ENCODE measurements at places on chromosomes 13 and 19.

- no peak overlapping the region for H3K4me3 ChIP-seq
- H3K27me3 ChIP-seq, result no peaks in the 10 kb centered on the region
- DNase-seq, result peak; percentile 24
- no peak overlapping the region for H3K27ac ChIP-seq
Observed at GRCh38 chr13:114222461-114222968, 12.2 kb upstream of the CDC16 start.

DNA sequence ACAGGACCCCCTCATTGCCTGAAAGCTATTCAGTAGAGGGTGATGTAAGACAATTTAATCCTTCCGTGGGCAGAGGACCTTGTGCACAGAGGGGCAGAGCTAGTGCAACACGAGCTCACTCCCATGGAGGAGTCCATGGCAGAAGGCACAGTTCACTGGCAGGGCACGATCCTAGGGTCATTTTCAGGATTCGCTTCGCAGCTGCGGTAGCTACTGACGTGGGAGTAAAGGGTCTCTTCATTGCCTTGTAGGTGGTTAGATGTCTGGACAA, 207.8 kb downstream of the FOXO1 start:
- no peak for DNase-seq
- no peaks in the 10 kb centered on the region for H3K4me1 ChIP-seq
- H3K27me3 ChIP-seq, result no peaks in the 10 kb centered on the region
- H3K4me3 ChIP-seq, result no peak overlapping the region
- H3K36me3 ChIP-seq, result no peaks in the 10 kb centered on the region

DNA sequence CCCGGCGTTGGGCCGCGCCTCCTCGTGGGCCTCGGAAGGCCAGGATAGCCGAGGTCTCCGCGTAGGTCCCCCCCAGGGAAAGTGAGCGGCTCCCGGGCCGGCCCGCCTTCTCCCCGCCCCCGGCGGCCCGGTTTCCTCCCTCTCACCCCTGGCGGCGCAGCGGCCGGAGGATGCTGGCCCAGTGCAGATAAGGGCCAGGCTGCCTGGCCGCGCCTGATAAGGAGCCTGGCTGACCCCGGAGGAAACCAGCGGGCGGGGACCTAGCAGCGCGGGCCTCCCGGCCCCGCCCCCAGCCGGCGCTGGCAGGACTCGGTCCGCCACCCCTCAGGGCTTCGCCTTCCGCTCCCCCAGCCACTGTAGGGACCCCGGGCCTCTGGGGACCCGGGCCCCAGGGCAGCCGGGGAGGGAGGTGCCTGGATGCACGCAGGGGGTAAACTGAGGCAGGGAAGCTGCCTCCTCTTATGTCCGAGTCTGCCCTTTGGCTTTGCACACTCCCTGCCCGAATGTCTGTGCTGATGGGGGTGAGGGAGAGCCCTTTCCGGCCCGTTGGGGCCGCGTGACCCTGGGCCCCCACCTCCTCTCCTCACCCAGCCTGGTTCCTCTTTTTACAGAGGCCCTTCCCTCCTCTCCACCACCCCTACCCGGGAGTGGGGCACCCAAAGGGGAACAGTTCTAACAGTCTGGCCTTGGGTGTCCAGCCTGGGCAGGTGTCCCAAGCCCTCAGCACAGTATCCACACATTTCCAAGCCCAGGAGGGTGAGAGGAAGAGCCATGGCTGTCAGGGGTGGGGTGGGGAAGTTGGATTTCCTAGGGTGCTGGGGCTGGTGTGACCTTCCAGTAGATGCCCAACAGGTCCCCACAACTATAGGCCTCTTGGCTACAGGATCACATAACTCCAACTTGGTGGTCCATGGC, at the start of gene LYL1:
TSS of gene LYL1 (minus strand) at position 193 of the 915 bp plus-strand sequence. CDS start 1,687 bp downstream, outside the sequence.
- no peaks in the 10 kb centered on the region for H3K27me3 ChIP-seq
- H3K27ac ChIP-seq, result peak within 1 kb of the TSS; percentile 95
- H3K4me3 ChIP-seq, result peak within 1 kb of the TSS; percentile 44
- peak; percentile 91 for DNase-seq
- peaks cover 20% of the 10 kb centered on the region for H3K36me3 ChIP-seq

GRCh38 chr13:49308921-49309408, 61.2 kb downstream of the CDADC1 start:
- H3K4me3 ChIP-seq, result no peak overlapping the region
- H3K36me3 ChIP-seq, result no peaks in the 10 kb centered on the region
- no peak for DNase-seq
- peaks cover 17% of the 10 kb centered on the region for H3K4me1 ChIP-seq
- peak overlapping the region; percentile 61 for H3K27ac ChIP-seq

DNA sequence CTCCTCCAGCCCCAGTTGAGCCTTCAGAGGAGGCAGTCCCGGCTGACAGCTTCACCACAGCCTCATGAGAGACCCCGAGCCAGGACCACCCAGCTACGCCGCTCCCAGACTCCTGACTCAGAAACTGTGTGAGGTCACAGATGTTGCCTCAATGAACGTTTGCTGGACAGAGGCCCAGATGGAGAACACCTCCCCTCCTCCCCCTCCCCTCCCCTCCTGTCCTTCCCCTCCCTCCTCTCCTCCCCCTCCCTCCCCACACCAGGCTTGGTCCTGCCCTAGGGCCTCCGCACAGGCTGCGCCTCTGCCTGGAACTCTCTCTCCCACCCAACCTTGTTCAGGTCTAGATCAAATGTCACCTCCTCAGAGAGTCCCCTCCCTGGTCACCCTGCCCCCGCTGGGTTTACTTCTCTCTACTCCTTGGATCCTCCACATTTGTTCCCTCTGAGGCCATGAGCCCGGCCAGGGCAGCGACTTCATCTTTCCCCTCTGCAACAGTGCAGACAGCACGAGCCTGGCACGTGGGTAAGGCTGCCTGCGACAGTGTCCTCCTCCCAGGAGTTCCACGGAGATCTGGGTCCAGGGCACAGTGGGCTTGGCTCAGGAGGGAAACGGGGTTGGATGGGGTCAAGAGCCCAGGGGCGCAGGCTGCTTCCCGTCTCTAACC, 17.4 kb downstream of the PIP5K1C start:
- H3K27me3 ChIP-seq, result no peaks in the 10 kb centered on the region
- H3K4me3 ChIP-seq, result peak overlapping the region; percentile 2
- no peak for DNase-seq
- H3K27ac ChIP-seq, result peak overlapping the region; percentile 62

DNA sequence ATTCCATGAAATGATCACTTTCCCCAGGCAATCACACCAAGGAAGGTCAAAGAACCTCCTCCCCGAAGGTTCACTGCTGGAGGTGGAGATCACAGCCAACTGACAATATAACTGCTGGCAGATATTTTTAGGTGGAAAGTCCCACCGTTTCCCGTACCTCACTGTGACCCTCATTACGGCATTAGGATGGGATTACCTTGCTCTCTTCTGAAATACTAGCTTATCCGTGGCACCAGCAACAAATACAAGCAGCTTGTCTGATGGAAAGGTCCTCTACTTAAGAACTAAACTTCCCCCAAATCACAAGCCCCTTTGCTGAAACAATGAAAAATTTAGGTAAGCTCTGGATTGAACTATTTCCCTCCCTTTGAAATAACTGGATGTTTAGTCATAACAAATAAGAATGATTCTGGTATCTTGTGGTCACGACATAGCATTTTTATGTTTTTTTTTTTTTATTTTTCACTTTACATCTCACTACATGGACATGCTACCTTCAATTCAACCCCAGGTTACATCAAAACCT, 178.9 kb downstream of the COL4A1 start:
- peak overlapping the region; percentile 86 for H3K27ac ChIP-seq
- H3K27me3 ChIP-seq, result no peaks in the 10 kb centered on the region
- no peak overlapping the region for H3K4me3 ChIP-seq

DNA sequence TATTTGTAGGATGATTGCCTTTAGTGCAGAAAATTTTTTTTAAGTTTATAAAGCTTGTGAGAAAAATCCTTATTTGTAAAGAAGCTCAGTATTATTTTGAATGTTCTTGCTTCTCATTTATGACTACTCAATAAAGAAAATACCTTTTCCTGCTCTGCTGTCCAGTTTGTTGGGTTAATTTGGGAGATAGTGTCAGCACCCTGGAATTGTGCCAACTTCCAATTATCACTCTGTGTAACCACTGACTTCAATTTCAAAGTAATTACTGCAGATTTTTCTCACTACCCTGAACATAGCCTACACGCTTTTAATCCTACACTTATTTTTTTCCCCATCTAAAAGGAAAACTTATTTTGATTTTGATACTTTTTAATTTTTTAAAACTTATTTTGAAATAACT, 93.1 kb downstream of the GGACT start:
- no peaks in the 10 kb centered on the region for H3K27me3 ChIP-seq
- no peak for DNase-seq
- H3K4me1 ChIP-seq, result peaks cover 7% of the 10 kb centered on the region
- H3K4me3 ChIP-seq, result no peak overlapping the region
- no peaks in the 10 kb centered on the region for H3K36me3 ChIP-seq

GRCh38 chr13:114004420-114005205, 30.7 kb upstream of the C13orf46 start:
- no peak for DNase-seq
- H3K4me1 ChIP-seq, result no peaks in the 10 kb centered on the region
- no peaks in the 10 kb centered on the region for H3K36me3 ChIP-seq
- H3K27ac ChIP-seq, result no peak overlapping the region

Measured in heart right ventricle (tissue), 16 donors.